ENCODE measurements at places on chromosomes 6 and 20.

- DNase-seq: no peak
Observed at GRCh38 chr6:28282926-28283325, 1.6 kb downstream of the PGBD1 start.

- DNase-seq: peak; percentile 86
Observed at GRCh38 chr6:33161354-33162331, 30.6 kb downstream of the COL11A2 start.

GRCh38 chr6:11711003-11711983, 67.3 kb downstream of the ADTRP start:
- DNase-seq: no peak

- no peak for DNase-seq
Observed at GRCh38 chr6:152993431-152993830, 9.1 kb downstream of the MTRF1L start.

DNA sequence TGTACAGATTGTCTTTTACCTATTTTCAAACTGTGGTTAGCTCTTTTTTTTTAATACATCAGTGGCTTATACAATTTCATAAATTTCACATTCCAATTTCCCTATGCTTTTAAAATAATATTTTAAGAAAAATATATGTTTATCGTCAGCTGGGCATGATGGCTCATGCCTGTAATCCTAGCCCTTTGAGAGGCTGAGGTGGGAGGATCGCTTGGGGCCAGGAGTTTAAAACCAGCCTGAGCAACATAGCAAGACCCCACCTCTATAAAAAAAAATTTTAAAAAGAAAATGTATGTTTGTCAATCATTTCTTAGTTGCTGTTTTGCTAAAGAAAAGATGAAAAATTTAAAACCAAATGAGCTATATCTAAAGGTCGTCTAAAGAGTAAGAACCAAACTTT, 3.4 kb downstream of the GJA1 start:
- DNase-seq: no peak

Measured in CD4-positive, alpha-beta T cell treated with Interleukin-12 subunit alpha and Interleukin-12 subunit beta, for 1 hour (primary cell).